Pancreas (tissue), 10 donors: ENCODE measurements at places on chromosomes 2 and 18. TPM values are rescaled to one million over a fixed set of nuclear protein-coding genes. Genes with fewer than 3 reads are reported as not detected.

Gene PLGLB1
- 1.2 TPM for total RNA-seq

GRCh38 chr18:80154293-80154692 lies 45.2 kb downstream of the ADNP2 start:
- H3K27ac ChIP-seq = no peak overlapping the region
- H3K27me3 ChIP-seq = no peaks in the 10 kb centered on the region
- no peak overlapping the region for H3K4me3 ChIP-seq
- H3K4me1 ChIP-seq = no peaks in the 10 kb centered on the region
- H3K36me3 ChIP-seq = no peaks in the 10 kb centered on the region

Gene HOXD8
- total RNA-seq = 0.87 TPM

DNA sequence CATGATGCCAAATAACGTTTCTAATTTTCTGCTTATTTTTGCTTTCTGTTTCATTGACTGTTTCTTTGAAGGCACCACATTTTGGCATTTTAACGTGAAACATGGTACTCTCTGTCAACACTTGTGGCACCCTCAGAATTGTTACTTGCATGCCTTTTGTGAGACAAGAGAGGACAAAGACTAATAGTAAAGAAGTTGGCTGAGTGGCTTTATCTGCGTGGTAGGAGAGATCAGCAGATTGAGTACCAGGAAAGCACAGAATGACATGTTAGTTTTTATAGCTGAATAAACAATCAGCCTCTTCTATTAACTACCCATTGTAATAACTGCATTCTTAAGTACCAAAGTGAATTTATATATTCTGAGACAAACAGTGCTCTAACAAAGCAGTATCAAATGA lies 8.6 kb downstream of the ZNF638 start:
- H3K27me3 ChIP-seq = no peaks in the 10 kb centered on the region
- no peak overlapping the region for H3K27ac ChIP-seq
- no peaks in the 10 kb centered on the region for H3K36me3 ChIP-seq
- H3K4me1 ChIP-seq = peaks cover 22% of the 10 kb centered on the region
- H3K4me3 ChIP-seq = no peak overlapping the region

DNA sequence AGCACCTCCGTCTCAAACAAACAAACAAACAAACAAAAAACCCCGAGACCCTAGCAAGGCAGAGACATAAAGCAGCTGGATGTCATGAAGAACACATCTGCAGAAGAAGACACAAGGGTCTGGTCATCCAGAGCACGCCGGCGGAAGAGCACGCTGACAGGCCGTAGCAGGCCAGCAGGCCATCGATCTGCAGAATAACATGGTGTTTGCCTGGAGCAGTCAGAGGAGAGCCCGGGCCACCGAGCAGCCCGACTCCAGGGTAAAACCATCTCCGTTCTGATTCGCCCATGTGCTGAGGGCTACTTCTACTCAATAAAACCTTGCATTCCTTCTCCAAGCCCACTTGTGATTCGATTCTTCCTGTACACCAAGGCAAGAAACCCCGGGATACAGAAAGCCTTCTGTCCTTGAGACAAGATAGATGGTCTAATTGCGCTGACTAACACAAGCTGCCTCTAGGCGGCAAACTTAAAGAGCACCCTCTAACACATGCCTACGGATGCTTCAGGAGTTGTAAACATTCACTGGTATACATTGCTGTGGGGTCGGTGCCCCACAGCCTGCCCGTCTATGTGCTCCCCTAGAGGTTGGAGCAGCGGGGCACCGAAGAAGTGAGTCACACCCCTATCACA lies 549.8 kb upstream of the NRXN1 start:
- H3K27me3 ChIP-seq = no peaks in the 10 kb centered on the region
- H3K4me3 ChIP-seq = no peak overlapping the region
- H3K36me3 ChIP-seq = no peaks in the 10 kb centered on the region
- no peaks in the 10 kb centered on the region for H3K4me1 ChIP-seq
- DNase-seq = no peak
- H3K27ac ChIP-seq = no peak overlapping the region

DNA sequence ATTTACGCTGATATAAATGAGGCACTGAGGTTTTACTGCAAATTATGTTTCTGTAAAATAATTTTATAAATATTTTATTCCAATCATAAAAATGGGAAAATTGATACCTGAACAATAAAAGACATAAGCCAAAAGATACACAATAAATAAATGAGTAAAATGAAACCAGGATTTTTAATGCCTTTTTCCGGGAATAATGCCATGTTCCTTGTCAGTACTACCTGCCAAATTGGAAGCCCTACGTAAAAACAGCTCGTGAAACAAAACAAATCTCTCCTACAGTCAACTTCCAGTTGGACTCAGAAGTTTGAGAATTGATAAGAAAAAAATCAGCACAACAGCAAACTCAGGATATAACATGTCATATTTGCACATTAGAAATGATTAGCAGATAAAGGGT lies 18.0 kb downstream of the GALNT3 start:
- no peak for DNase-seq
- H3K27me3 ChIP-seq = no peaks in the 10 kb centered on the region
- H3K4me1 ChIP-seq = peaks cover 42% of the 10 kb centered on the region
- H3K27ac ChIP-seq = no peak overlapping the region

- H3K27ac ChIP-seq = no peak overlapping the region
- DNase-seq = no peak
- no peaks in the 10 kb centered on the region for H3K4me1 ChIP-seq
- no peak overlapping the region for H3K4me3 ChIP-seq
- H3K36me3 ChIP-seq = no peaks in the 10 kb centered on the region
- no peaks in the 10 kb centered on the region for H3K27me3 ChIP-seq
Observed at GRCh38 chr2:154386186-154386585, 312.3 kb upstream of the KCNJ3 start.

- no peak for DNase-seq
- H3K4me1 ChIP-seq = no peaks in the 10 kb centered on the region
Observed at GRCh38 chr2:23589220-23589647, 204.3 kb downstream of the KLHL29 start.

Gene PCARE
- 0.03 TPM for total RNA-seq

Gene ZC3H6
- 9.3 TPM for total RNA-seq

- H3K4me1 ChIP-seq = no peaks in the 10 kb centered on the region
- H3K27ac ChIP-seq = no peak overlapping the region
- H3K36me3 ChIP-seq = no peaks in the 10 kb centered on the region
Observed at GRCh38 chr18:12441475-12442034, 33.8 kb downstream of the PRELID3A start.
